ENCODE measurements at places on chromosomes 7 and 10.

- no peak for DNase-seq
Measured at GRCh38 chr10:124010024-124010423, 83.4 kb downstream of the CHST15 start.

DNA sequence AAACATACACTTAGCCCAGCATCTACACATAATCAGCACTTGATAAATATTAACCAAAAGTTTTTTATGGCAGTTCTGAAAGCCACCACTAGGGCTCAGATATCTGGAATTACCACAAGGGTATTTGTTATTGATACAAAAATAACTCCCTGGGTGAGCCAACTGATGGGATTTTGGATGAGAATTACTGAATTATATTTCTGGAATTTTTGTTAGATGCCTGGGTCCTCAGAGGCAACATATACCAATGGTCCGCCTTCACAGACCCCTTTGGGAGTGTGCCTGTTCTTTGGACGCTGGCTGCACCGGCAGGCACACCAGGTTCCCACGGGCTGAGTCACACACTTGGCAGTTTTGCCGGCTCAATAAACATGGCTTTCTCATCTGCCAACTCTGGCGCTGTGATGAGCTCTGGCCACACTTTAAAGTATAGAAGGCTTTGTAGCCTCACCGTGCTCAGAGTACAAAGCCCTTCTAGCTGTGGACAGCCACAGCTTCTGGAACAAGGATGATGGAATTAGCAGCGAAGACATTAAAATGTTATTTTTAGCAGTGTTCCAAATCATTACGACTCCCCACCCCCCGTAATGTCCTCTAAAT, 24.5 kb upstream of the EEPD1 start:
- no peak for DNase-seq

- DNase-seq: peak; percentile 42
Measured at GRCh38 chr10:119786117-119786769, 60.4 kb downstream of the INPP5F start.

DNA sequence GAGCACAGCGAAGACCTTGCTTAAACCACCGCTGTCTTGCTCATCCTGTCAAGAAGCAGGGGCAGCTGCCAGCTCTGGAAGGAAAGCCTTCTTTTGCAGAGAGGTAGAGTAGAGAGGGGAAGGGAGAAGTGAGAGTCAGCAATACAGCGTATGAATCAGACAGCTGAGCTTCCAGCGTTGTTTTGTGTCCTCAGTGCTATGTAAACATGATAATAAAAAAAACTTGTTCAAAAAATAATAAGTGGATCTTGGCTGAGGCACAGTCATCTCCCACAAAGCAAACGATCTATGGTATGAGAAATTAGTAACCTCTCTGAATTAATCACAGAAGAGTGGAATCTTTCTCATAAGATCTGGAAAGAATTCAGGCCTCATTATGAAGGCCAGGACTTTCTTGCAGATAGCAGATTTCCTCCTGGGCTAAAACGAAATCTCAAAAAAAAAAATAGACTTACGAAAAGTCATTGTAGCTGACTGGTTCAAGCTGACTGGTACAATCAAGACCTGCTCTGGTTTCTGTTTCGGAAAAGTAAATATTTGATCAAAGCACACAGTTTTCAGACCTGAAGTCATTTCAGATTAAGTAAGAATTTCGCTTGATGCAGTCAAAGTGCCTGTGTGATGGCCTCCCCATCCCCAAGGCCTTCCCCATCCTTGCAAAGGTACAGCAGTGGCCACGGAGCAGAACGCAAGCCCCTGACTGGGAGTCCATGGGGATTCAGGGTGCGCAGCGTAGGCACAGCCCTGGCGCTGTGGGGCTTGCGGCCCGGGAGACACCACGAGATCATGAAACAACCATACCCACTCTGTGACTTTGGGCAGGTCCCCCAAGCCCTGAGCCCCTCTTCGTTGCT, 29.4 kb downstream of the CHST15 start:
- no peak for DNase-seq

DNA sequence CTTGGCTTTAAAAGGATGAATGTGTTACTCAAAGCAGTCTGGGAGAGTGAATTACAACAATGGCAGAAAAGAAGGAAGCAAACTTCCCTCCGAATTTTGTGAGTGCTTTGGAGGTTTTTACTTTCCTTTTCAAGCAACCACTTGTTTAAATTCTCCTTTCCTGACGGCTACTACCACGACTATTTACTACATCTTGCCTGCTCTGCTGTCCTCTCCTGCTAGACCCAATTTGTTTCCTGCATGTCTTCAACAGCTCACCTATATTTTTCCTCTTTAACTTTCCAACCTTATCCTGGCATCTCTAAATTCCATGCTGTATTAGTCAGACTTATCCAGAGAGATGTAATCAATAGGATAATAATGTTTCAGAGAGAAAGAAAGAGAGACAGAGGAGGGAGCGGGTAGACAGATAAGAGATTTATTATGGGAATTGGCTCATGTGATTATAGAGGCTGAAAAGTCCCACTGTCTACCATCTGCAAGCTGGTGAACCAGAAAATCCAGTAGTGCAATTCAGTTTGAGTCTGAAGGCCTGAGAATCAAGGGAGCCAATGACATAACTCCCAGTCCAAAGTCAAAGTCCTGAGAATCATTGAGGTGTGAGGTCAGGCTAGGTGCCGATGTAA, 42.8 kb upstream of the SLC13A1 start:
- DNase-seq: no peak

DNA sequence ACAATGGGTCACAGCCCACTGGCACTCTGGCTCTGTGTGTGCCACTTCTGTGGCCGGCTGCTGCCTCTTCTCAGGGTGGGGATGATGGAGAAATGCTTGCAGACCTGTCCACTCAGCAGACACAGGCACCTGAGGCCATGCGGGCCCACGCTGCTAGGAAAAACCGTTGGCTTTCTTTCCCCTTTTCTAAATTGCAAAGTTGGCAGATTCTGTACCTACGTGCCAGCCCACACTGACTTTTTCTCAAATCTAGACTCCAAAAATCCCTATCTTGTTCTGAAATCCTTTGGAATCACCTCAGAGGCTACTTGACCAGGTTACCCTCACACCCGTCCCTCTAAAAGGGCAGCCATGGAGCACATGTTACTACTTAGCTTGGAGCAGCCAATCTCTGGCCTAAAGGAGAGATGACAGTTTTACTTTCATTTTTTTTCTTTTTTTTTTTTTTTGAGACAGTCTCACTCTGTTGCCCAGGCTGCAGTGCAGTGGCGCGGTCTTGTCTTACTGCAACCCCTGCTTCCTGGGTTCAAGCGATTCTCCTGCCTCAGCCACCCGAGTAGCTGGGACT, 99.4 kb downstream of the RNF216 start:
- DNase-seq: no peak

GRCh38 chr7:98135984-98136383, 29.3 kb downstream of the LMTK2 start:
- DNase-seq: no peak

- DNase-seq: no peak
Measured at GRCh38 chr7:39709029-39709428, 85.7 kb downstream of the RALA start.

GRCh38 chr7:33661430-33662160, 243.7 kb upstream of the BMPER start:
- no peak for DNase-seq

DNA sequence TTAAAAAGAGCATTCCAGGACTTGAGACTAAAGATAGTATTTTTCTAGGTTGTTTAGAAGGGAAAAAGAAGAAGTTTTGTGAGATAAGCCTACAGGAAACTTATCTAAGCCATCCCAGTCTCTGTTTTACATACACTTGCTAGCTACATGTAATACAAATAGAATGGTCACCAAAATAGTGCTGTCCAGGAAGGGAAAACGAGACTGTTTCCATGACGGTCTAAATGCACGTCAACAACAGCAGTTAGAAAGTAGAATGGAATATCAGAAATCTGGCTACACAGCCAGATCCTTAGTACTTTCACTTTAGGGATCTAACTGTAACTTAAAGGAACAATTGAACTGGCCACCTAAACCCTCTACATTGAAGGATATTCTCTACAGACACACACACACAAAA, 117.6 kb downstream of the TSPAN12 start:
- peak; percentile 13 for DNase-seq

GRCh38 chr10:23046027-23046426, 49.4 kb upstream of the MSRB2 start:
- no peak for DNase-seq

DNA sequence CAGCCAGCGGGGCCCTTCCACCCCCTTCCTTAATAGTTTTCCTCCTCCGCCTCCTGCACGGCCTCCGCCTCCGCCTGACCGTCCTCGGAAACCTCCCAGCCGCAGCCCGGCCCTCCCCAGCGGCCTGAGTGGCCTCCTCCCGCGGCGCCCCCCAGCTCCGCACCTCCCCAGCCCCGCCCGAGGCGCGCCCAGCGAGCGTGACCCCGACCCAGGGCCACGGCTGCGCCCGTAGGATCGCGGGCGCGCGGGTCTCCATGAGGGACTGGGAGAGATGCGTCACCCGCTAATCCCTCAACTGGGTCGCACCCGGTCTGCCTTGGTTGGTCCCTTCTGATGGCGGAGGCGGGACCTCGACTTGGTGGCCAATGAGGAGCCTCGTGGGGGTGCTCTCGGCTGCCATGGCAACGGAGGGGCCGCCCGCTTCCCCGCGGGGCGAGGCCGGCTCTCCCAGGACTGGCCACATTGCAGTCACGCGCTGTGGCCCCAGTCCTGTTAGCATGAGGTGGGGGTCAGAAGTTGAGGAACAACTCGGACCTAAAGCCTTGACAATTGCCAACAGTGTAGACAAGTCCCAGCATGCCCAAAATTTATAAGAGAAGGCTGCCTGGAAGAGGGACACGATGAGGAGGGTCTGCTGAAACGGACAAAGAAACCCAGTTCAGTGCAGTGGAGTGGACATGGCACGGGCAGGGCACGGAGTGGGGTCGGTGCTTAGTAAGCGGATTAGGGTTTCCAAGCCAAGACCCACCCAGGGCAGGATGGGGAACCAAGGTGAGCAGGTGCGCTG, 24.3 kb downstream of the DDIT4 start:
- peak; percentile 94 for DNase-seq

- no peak for DNase-seq
Measured at GRCh38 chr7:47419471-47419870, 162.4 kb downstream of the TNS3 start.

DNA sequence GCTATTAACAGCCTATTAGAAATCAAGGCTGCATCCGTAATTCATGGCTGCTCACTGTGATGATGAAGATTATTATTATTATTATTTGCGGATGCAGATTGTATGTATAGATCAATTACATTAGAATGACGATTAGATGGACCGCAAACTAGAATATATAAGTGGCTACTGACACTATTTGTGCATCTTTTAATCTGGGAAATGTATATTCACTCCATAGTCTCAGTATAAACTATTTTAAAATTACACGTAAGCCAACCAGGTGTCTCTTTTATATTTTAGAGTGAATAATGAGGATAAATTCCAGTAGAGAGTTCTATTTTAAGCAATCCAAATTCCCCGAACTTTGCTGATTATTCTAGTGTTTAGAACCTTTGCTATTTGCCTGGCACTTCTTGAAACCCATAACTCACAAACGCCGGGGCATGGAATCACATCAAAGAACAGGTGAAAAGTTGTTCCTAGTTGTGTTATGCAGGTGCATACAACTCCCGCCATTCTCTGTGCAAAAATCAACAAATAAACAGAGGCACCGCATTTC, 509 bp upstream of the ING3 start:
- no peak for DNase-seq

- DNase-seq: no peak
Measured at GRCh38 chr10:541750-542371, 147.6 kb downstream of the DIP2C start.

- no peak for DNase-seq
Measured at GRCh38 chr10:65355141-65355680, 1570.6 kb upstream of the LRRTM3 start.

DNA sequence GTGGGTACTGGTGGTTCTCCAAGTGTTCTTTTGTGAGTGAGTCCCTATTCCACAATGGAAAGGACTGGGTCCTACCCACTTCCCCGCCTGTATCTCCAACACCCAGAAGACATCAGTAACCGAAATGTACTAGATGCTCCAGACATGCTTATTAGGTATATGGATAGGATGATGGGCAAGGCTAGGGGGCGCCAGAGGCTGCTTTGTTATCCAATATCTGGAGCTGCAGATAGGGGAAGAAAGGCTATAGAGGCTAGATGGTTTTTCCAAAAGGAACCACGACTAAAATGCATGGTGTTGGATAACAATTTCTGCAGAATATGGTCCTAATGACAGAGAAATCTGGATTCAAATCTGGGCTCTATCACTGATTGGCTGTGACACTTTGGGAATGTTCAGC, 56.2 kb upstream of the TM9SF3 start:
- DNase-seq: no peak

- no peak for DNase-seq
Measured at GRCh38 chr10:122590153-122590552, 29.6 kb downstream of the DMBT1 start.

GRCh38 chr7:92589056-92589455, 1.1 kb downstream of the FAM133B start:
- no peak for DNase-seq

DNA sequence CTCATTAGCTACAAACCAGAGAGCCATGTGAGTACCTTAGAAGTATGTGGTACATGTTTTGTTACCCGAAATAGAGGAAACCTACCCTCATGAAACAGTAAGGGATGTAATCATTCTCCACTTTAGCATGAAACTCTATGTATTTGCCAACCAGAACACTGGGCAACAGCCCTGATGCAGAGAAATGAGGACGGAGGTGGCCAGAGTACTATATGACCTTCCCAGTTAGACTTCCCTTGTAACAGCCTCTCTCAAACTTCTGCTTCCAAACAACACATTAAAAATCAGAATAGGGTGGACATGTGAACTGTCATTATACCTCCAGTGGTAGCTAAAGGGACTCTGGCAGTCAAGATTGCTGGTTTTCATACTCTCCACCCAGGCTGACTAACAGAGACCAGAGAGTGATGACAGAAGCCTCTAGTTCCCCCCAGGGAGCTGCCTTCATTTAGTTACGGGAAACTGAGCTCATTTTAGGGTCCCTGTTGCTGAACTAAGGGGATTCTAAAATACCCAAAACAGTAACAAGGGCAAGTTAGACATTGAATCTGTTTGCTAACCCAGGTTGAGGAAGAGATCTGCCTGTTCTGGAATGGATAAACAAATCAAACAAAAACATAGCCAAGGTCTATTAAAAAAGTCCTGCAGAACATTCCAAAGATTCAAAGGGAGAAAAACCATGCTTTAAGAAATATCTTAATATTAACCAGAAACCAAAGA, 83.1 kb downstream of the VPS41 start:
- no peak for DNase-seq

GRCh38 chr10:4307910-4308309, 518.1 kb upstream of the AKR1E2 start:
- DNase-seq: no peak

Data from renal cortex interstitium (tissue), 15 donors.